ENCODE measurements at places on chromosomes 1 and 21.
A peak's percentile ranks its signal among the peaks of the same experiment; 100 is the strongest.

GRCh38 chr1:218345673-218346390, 696 bp downstream of the TGFB2 start:
- DNase-seq = peak; percentile 90

GRCh38 chr1:210707300-210708240, 378.9 kb downstream of the HHAT start:
- peak; percentile 67 for DNase-seq

GRCh38 chr1:54777431-54777830, 13.1 kb upstream of the PARS2 start:
- DNase-seq = no peak

DNA sequence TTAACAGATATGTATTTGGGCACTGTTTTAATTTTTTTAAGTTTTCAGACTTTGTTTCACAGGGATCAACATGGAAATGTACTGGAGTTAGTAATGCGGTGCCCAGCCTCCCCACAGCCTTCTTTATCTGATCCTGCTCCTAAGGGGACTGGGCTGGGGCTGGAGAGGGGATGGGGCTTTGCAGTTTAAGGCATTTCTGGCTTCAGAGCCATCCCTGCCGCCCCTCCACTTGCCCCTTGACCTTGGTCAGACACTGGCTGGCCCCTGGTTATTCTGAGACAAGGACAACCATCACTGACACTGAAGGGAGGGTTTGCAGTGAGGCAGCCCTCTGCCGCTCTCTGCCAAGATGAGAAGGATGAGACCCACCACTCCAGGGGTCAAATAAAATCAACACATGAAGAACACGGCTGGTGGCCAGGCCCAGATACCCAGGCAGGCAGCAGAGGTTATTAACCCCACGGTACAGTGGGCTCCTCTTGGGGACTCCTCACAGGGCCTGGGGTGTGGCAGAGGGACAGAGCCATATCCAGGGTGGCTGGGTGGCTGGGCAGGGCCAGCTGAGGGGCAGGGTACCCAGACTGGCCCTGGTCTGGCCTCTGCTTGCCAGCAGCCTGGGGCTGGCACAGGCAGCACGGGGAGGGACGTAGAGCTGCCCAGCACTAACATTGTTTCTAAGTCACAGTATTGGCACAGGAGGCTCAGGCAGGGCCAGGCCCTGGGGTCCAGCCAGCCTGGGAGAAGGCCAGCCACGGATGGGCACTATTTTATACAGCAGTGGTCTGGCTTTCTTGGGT, 7.2 kb upstream of the UBE2U start:
- no peak for DNase-seq

DNA sequence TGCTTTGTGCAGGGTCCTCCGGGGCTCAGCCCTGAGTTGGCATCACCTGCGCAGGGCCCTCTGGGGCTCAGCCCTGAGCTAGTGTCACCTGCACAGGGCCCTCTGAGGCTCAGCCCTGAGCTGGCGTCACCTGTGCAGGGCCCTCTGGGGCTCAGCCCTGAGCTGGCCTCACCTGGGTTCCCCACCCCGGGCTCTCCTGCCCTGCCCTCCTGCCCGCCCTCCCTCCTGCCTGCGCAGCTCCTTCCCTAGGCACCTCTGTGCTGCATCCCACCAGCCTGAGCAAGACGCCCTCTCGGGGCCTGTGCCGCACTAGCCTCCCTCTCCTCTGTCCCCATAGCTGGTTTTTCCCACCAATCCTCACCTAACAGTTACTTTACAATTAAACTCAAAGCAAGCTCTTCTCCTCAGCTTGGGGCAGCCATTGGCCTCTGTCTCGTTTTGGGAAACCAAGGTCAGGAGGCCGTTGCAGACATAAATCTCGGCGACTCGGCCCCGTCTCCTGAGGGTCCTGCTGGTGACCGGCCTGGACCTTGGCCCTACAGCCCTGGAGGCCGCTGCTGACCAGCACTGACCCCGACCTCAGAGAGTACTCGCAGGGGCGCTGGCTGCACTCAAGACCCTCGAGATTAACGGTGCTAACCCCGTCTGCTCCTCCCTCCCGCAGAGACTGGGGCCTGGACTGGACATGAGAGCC, 22.7 kb downstream of the COL6A1 start:
- DNase-seq = no peak

- DNase-seq = peak; percentile 90
These were observed 26.2 kb downstream of the DMAP1 start for GRCh38 chr1:44239331-44239960.

DNA sequence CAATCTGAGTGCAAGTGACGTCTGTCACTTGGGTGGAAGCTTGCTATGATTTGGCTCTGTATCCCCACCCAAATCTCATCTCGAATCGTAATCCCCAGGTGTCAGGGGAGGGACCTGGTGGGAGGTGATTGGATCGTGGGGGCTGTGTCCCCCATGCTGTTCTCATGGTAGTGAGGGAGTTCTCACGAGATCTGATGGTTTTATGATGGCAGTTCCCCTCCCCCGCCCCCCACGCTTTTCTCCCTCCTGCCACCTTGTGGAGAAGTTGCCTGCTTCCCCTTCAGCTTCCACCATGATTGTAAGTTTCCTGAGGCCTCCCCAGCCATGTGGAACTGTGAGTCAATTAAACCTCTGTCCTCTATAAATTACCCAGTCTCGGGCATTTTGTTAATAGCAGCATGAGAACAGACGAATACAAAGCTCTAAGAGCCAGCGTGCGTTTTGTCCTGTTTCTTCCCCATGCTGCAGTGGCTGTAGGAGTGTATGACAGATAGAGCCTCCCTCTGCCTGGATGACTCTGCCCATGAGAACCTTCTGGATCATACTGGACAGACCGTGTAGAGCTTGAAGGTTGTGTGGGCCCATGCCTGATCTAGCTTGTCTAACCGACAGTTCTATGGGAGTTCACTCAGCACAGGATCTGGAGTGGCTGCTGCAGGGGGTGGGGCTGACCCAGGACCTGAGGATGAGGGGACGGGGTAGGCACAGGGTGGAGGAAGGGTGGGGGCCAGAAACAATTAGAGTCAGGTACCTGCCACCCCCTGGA, 139.7 kb upstream of the ERRFI1 start:
- DNase-seq = no peak

GRCh38 chr1:223770621-223771315, 58.4 kb downstream of the CAPN2 start:
- no peak for DNase-seq

GRCh38 chr1:93692983-93693591, 11.4 kb upstream of the BCAR3 start:
- DNase-seq = no peak

- DNase-seq = no peak
These were observed 112.3 kb downstream of the TSEN15 start for GRCh38 chr1:184163674-184164465.

- DNase-seq = no peak
These were observed 27.8 kb upstream of the LRRC3 start for GRCh38 chr21:44427241-44428120.

- DNase-seq = no peak
These were observed 45.6 kb upstream of the PGD start for GRCh38 chr1:10353282-10353681.

DNA sequence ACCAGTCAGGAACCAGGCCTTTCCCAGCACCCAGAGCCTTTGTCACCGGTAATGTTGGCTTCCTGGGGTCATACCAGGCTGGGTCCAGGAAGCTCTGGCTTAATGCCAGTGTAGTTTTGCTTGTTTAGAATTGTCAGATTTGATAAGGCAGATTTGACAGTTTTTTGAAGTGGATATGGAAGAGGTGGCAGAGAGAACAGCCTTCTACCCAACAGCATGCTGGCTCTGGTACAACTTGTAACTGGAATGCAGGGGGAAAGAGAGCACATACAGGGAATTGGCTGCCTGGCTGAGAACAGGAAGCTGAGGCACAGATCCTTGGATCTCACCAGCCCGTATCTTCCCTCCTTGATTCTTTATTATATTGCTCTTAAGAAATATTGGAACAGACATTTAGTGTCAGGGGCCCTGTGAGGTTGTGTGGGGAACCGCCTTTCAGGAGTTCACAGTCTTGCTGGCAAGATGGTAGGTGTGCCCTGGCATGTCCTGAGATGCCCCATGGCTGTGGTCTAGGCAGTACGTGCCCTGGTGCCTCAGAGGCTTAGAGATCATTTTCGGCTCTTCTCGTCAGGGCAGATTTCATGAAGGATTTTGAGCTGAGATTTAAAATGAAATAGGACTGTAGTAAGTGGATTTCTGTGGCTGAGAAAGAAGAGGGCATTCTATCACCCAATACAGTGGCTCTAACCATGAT, 227.0 kb downstream of the PBX1 start:
- no peak for DNase-seq

GRCh38 chr1:234755449-234755863, 145.5 kb upstream of the IRF2BP2 start:
- DNase-seq = no peak

GRCh38 chr1:26862781-26863684, at the start of gene SFN:
Gene SFN (plus strand): TSS chr1:26863149. CDS start chr1:26863213, 64 bp downstream.
- no peak for DNase-seq

All from eye (tissue), 1 donor.